Pulmonary artery endothelial cell (primary cell): ENCODE measurements at places on chromosomes 7 and 10.

DNA sequence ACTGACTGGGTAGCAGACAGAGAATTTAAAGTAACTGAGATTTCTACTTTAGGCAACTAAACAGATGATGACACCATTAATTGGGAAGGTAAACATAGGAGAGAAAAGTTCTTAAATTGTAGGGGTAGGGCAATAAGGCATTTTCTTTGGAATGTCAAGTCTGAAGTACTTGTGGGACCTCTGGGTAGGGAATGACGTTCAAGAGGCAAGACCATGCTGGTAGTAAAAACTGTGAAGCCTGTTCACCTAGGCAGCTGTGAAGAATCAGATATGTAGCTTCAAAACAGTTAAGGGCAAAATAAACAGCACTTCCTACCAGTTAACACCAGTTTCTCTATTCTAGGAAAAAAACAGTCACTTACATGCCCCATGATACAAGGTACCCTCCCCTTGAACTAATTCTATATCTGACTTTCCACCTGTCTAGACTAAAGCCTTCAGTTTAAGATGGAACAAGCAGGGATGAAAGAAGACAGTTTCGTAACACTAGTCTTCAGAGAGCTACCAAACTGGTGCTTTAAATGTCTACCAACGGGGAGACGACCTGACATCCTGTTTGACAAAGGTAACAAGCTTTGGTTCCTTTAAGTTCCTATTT lies 63.1 kb upstream of the KCNIP2 start:
- no peak for DNase-seq

DNA sequence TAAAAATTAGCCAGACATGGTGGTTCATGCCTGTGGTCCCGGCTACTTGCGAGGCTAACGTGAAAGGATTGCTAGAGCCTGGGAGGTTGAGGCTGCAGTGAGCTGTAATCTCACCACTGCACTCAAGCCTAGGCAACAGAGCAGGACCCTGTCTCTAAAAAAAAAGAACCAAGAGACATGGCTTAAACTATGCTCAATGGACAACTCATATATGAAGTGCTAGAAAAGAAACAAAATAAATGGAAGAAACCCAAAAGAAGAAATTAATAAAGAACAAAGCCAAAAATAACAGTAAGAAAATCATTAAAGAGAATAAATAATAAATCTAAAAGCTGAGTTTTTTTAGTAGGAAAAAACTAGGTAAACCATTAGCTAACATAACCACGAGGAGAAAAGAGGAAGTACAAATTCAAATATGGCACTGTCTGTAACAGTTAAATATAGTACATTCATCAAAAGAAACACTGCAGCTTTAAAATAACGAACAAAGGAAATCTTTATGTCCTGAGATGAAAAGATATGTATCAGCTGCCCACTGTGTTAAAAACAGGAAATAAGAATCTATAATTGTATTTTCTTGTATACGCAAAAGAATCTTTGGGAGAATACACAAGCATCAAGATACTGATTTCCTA lies 48.7 kb downstream of the UPF2 start:
- no peak for DNase-seq

DNA sequence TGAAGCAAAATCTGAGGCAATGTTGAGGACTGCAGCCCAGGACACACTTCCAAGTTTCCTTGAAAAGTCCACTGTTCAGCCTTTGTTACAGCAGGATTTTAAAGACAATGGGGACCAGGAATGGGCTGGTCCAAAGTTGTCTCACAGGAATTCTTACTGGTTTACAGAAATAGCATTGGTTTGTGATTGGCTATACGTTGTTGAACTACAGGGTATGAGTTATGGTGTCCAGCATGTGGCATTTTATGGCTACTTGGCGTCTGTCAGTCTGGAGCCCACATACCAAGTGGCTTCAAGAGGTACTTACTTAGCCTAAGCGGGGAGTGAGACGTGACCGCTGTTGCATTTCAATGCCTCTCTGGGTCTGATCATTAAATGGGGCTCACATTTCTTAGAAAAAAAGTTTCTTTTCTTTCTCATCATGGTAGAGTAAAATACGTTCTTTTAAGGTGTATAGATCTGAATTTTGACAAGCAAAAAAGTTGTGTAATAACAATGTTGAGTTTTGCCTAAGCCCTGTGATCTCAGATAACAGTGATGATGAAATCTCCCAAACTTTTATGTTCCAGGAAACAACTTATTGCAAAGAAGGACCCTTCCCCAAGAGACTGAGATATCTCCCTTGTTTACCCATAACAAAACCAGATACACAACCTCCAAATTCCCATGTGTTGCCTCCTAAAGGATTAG lies 100.0 kb upstream of the TRIM24 start:
- DNase-seq = no peak

DNA sequence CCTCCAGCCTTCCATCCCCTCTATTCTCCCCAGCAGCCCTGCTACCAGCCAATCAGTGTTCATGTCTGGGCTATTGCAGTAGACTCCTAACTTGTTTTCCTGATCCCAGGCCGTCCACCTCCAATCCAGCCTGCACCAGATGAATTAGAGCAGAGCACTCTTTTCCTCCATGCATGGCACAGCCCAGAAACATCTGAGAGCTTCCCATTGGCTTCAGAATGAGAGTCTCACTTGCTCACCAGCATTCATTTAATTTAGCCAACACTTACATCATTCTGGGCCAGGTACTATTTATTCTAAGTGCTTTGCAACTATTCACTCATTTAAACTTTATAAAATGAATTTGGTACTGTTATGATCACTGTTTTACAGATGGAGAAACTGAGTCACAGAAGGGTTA lies 51.4 kb upstream of the DUSP5 start:
- DNase-seq = no peak

GRCh38 chr7:16916105-16916639 lies 34.4 kb upstream of the AGR3 start:
- DNase-seq = no peak

GRCh38 chr7:132511387-132511786 lies 64.9 kb downstream of the PLXNA4 start:
- DNase-seq = no peak

DNA sequence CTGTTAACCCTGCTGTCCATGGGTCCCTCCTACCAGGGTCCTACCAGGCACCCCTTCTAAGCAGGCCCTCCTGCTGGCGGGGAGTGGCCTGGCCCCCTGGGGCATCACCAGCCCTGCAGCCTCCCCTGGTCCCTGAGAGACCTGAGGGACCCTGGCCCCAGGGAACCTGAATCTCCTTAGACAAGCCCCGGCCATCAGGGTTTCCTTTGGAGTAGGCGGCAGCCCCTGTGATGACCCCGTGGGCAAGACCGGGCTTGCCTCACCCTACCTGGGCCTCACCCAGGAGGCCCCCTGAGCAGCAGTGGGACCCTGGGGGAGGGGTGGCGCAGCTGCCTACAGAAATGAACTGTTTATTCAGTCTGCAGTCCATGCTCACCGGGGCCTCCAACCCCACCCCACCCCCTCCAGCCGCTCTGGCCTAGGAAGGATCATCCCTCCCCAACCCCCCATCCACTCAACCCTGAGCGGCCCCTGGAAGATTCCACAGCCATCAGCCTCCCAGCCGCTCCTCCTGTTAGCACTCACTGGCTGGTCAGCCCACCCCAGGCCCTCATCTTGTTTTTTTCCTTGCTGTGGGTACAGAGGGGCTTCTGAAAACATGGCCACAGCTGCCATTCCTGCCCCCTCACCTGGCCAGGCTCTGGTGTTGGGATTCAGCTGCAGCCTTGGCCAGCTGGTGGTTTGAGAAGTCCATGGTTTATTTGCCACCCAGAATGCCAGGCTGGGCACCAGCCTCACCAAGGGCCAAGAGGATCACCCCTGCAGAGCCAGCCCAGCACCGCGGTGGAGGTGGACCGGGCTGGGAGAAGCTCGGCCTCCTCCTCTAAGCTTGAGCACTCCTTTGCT lies 34.8 kb upstream of the CHST15 start:
- no peak for DNase-seq

- DNase-seq = no peak
Observed at GRCh38 chr10:66656499-66656898, 269.3 kb upstream of the LRRTM3 start.

DNA sequence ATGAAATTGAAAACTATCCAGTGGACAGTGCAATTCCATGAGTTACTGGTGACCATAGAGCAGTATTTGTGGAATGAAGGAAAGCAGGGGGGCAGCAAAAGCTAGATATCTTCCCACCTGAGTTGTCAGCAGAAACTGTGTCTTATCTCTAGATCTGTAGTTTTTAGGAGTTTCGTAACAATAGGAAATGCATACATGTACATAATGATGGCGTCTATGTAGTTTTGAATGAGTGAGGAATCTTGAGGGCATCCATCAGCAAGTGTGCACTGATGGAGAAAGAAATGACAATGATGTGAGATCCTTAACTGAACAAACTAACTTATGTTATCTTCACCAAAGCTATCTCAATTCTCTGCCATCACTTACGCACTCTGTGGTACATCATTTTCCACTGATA lies 114.5 kb downstream of the LRRC4 start:
- no peak for DNase-seq

GRCh38 chr7:130946114-130946513 lies 212.1 kb upstream of the KLF14 start:
- DNase-seq = no peak

DNA sequence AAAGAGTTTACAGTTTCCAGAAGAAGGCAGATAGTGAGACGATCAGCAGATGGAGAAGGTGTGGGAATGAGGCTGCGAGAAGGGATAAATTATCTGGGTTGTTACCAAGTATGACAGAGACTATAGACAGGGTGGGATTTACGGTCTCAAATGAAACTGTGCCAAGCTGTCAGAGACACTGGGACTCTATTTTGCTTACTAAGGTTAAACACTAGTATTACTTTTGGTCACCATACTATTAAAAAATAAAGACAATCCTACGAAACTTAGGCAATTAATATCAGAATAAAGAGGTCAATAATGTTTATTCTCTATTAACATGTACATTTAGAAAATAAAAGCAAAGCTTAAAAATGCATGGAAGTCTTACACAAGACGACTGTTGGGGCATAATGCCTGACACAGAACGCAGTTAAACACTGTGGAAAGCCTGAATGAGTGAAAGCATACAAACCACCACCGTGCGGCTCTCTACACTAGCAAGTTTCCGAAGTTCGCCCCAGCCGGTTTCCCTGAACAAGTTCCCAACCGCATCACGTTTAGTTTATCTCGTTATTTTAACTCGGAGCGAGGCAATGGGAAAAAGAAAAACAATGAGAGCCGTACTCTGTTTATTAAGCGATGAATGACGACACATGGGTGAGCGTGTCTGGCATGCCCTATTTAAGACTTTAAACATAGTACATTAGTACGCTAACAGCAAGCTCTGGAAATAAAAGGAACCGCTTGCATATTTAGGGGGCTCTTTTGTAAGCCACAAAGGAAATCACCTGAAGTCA lies 909 bp upstream of the CC2D2B start:
- peak; percentile 11 for DNase-seq

- DNase-seq = no peak
Observed at GRCh38 chr10:59577984-59578383, 131.7 kb downstream of the SLC16A9 start.

GRCh38 chr10:27745732-27746396 lies at the start of gene MKX:
Gene MKX (minus strand): TSS chr10:27745819. CDS start chr10:27743415, 2,404 bp downstream.
- DNase-seq = no peak

DNA sequence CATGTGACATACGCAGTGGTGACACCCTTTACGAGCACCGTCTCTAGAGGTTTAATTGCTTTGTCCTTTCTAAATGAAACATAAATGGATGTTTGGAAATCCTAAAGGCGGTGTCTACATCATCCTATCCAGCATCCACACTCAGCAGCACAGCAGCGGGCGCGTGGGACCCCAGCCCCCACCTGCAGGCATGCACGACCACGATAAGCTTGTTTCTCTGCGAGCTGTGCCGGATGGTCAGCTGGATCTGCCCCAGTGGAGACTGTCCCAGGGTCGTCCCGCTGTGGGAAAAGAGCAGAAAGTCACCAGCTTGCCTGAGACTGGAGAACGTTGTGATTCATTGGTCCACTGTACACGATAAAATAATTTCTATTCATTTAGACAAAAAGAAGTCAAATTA lies 34.2 kb upstream of the NCAPG2 start:
- no peak for DNase-seq

DNA sequence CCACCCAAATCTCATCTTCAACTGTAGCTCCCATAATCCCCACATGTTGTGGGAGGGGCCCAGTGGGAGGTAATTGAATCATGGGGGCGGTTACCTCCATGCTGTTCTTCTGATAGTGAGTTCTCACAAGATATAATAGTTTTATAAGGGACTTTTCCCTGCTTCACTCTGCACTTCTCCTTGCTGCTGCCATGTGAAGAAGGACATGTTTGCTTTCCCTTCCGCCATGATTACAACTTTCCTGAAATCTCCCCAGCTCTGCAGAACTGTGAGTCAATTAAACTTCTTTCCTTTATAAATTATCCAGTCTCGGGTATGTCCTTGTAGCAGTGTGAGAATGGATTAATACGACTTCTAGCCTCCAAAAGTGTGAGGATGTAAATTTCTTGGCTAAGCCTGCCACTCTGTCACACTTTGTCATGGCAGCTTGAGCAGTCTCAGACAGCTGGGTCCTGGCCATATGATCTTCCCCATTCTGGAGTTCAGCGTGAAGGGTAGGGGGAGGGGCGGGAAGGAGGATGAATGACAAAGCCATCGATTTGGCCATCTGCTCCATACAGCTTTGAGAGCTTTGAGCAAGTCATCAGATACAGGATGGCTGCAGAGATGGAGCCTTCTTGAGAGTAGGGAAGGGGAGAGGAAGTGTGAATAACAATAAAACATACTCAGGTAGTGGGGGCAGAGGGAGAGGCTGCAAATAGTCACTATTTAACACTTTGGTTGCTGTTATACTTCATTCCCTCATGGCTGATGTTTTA lies 19.1 kb upstream of the INPP5F start:
- DNase-seq = no peak

GRCh38 chr10:49620841-49621378 lies 7.1 kb downstream of the CHAT start:
- no peak for DNase-seq

DNA sequence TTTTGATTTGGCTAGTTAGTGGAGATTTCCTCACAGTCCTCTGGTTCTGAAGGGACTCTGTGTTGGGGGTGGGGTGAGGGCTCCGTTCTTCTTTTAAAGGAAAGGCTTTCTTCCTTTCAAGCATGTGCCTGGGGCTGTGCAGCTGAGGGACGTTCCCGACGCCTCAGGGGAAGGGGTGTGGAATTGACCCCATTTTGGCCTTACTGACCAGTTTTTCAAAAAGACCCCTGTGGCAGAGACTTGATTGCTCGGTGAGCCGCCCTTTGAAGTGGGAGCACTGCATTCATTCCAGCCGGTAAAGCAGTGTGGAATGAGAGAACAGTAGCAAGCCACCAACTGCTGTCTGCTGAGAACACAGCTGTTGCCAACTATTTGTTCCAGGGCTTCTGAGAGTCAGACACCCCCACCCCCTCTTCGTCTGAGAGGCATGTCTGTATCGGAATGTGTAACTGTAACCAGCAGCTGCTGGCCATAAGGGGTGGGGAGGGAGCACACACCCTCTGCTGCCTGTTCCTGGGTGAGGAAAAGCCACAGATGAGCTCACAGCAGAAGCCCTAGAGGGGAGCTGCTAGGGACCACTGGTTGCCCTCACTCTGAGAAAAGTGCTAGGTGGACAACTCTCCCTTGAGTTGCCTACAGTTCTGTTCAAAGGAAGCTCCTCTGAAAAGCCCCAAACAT lies 33.2 kb downstream of the WBP1L start:
- DNase-seq = peak; percentile 85

- DNase-seq = no peak
Observed at GRCh38 chr10:71220689-71221540, 8.5 kb downstream of the UNC5B start.
